Activated naive CD8-positive, alpha-beta T cell treated with anti-CD3 and anti-CD28 coated beads, Interleukin-2, amount 50 U/mL, for 16 hours (primary cell): ENCODE measurements at places on chromosomes 4 and X.

- no peak for DNase-seq
Measured at GRCh38 chr4:174316546-174316945, 32.8 kb downstream of the CEP44 start.

DNA sequence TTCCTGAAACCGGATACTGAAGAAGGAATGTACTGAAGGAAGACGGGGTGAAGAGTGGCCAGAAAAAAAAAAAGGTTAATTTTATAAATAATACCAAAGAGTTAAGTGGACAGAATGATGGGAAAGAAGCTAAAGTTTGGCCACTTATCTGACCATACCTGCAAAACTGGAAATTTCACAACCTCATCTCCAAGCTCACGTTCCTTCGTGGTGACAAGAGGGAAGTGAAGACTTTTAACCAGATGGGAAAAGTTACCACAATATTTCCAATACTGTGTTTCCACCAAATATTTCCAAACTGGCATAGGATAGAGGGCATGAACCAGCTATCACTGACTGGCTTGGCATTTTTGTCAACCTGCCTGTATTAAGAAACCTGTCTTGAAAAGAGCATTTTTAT, 56.4 kb downstream of the MAML3 start:
- no peak for DNase-seq

DNA sequence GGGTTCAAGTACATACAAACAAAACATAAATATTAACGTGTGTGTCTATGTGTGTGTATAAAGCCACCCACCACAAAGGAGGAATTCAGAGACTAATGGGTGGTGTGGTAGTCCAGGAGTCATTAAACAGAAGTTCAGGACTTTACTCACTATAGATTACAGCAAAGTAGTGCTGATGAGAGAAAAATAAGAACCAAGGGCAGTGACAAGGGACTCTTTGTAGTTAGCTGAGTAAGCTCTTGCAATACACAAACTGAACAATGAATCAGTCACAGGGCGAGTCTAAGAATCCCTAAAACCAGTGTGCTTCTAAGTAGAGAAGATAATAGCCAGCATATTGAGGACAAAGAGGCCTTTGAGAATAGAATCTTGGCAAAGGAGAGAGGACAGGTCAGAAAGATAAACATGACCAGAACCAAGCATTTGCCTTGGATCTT, 232.4 kb downstream of the PPP3CA start:
- no peak for DNase-seq

DNA sequence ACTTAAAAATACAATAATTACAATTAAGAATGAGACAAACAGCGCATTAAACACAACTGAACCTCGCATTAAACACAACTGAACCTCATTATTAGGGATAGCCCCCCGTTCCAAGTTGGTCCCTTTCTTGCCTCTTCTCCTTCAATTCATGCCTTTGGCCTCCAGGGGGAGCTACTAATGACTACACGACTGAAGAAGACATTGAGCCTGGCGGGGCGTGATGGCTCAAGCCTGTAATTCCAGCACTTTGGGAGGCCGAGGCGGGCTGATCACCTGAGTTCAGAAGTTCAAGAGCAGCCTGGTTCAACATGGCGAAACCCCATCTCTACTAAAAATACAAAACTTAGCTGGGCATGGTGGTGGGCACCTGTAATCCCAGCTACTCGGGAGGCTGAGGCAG, 56.4 kb upstream of the NWD2 start:
- DNase-seq: no peak

DNA sequence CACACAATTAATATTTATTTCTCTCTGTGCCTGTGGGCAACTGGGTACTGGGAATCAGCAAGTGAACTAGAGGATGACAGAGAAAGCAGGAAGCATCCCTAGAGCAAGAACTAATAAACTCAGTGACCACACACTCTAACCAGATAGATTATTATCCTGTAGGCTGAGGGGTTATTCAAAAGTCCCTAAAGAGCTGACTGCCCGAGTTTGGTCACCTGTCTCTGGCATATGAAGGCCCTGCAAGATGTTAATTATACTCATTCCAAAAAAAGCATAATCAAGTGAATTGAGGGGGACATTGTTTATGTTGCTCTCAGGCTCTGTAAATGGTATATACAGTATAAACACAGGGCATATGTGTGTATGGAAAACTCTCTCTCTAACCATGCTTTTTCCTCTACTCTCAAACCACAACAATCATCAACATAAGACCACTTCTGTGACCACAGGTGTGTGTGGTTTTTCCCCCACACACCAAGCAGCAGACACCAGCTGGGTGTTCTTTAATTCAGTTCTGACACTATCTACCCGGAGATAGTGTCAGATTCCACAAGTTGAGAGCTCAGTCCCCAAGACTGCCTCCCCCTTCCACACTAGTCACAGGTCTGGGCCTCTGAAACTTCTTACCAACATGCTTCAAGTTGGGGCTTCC, 6.2 kb upstream of the HPSE start:
- peak; percentile 7 for DNase-seq

GRCh38 chr4:13514722-13515121, 29.6 kb downstream of the NKX3-2 start:
- DNase-seq: no peak

DNA sequence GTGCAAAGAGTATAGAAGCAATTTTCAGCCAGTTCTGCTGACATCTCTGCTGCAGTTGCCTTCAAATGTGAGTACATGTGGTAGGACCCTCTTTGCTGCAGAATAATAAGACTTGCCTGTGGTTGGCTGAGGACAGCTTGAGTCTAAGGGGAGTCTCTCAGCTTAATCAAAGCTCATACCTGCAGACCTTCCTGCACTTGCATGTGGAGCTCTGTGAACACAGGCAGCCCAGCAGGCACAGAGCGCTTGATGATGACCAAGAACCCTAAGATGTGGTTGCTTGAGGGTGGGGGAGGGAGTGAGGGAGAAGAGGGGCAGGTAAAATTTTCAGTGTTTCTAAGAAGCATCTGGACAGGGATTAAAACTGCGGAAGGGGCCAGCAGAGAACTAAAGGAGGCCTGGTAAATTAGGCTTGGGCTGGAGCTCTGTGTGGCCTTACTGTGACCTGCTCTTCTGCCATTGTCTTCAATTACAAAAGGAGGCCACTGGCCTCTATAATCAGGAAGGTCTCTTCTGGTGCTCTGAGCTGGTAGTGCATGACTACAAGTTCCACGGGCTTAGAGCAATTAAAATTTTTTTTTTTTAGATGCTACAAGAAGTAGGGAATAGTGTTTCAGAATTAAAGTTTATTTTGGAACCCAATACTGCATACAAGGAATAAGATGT, 59.9 kb upstream of the CHRNA9 start:
- no peak for DNase-seq

GRCh38 chr4:108607079-108607815, 13.1 kb upstream of the RPL34 start:
- DNase-seq: no peak

GRCh38 chrX:109270580-109271484, 211.1 kb downstream of the GUCY2F start:
- DNase-seq: no peak

GRCh38 chr4:114698231-114698630, 99.6 kb downstream of the UGT8 start:
- DNase-seq: no peak

GRCh38 chr4:123037804-123038203, 115.4 kb upstream of the NUDT6 start:
- DNase-seq: no peak

- DNase-seq: no peak
Measured at GRCh38 chr4:103415801-103416200, 217.7 kb upstream of the CENPE start.

- no peak for DNase-seq
Measured at GRCh38 chr4:8594097-8595038, 1.8 kb downstream of the CPZ start.

DNA sequence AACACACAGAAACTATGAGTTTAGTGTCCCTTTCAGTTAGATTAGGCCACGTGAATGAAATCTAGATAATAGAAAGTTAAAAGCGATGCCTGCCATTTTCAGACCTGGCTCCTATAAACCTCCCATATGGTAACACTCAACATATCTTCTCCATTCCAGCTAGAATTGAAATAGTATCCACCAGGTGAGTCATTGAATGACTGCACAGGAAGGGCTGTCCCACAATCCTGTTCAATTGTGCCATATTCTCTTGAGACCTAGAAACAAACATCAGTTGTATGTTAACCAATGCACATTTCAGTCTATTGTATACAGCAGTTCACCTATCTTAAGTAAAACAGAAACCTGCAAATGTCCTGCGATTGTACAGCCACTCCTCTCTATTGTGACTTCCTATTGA, 659.3 kb upstream of the SLIT2 start:
- no peak for DNase-seq

GRCh38 chr4:56414135-56414670, 21.2 kb downstream of the PPAT start:
- DNase-seq: no peak

GRCh38 chr4:147831551-147832171, 99.8 kb downstream of the ARHGAP10 start:
- no peak for DNase-seq

GRCh38 chr4:104973708-104974107, 173.0 kb upstream of the TET2 start:
- no peak for DNase-seq

GRCh38 chrX:44871931-44872820, 812 bp upstream of the KDM6A start:
- no peak for DNase-seq

DNA sequence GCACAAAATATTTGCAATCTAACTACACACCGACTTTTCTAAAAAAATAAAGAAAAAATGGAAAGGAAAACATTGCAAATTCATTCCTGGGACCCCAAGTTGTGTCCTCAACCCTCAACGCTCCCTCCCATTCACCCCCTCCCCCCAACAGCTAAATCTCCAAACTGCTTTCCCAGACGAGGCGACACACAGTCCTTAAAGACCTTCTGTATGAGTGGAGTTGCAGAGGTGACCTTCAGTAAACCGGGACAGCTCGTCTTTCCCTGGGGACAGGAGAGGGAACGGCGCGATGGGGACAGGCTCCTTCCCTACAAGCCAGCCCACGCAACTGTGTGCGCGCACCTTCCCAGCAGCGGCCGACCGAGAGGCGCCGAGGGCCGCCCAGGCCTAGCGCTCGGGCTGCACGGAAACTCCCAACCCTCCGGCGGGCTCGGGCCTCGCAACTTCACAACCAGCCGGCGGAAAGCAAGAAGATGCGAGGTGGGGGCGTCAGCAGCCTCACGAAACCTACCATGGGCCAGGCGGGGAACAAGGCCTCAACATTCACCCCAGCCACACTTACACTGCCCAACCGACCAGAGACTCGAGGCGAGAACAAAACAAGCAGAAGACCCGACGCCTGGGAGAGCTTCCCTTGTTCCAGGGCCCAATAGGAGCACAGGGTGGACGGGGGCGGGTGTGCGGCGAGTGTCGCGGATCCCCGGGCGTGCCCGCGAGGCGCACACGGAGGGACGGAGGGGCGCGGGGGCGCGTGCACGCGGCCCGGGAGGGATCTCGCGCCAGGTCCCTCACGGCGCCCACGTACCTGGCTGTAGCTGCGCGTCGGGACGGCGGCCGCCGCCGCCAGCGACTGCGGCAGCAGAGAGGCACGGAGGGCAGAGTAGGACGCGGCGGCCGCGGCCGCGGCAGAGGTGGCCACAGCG, 763 bp downstream of the GRSF1 start:
- peak; percentile 37 for DNase-seq

- DNase-seq: no peak
Measured at GRCh38 chr4:88939697-88940096, 117.3 kb downstream of the FAM13A start.

DNA sequence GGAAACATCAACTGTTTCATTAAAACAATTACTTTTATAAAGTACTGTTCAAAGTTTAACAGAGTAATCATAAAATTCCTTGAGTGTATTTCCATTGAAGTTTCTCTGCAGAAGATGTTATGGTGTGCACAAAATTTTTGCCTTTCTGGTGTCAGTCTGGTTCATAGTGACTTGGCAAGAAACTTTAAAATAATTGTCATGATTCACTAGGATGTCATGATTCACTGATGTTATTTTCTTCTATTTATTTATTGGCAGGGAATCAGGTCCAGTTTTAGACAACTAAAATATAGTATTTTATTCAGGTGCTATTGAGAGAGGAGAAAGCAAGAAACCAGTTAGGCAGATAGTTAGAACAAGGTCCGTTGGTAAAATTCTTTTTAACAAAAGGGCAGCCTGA, 3.8 kb downstream of the UGT2A1 start:
- no peak for DNase-seq

DNA sequence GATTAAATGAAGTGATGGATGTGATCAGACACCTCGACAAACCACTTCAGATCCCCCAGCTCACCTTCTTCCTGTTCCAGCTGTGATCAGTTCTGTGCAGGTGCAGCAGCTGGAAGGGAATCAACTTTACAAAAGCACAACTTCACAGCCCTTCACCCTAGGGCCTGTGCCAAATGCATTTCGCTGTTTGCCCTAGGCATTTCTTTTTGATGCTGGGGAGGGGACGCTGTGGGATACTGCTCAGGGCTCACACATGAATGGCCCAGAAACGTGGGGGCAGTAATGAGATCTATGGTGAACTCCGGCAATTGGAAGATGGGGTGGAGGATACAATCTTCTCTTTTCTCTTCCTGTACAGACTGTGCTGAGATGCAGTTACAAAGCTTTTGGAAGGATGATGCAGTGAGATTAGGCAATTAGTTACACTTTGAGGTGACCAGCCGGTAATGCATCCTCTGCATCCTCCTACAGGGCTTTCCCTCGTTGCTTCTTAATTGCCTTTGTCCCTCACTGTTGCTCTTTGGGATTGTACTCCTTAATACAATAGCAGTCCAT, 215.1 kb upstream of the PITX2 start:
- no peak for DNase-seq

- no peak for DNase-seq
Measured at GRCh38 chrX:109600237-109600651, 24.7 kb downstream of the KCNE5 start.

GRCh38 chr4:123043793-123044425, 121.5 kb upstream of the NUDT6 start:
- no peak for DNase-seq

GRCh38 chrX:23334848-23335599, at the start of gene PTCHD1:
Gene PTCHD1 (plus strand): TSS chrX:23334849. CDS start chrX:23334876, 27 bp downstream.
- no peak for DNase-seq

DNA sequence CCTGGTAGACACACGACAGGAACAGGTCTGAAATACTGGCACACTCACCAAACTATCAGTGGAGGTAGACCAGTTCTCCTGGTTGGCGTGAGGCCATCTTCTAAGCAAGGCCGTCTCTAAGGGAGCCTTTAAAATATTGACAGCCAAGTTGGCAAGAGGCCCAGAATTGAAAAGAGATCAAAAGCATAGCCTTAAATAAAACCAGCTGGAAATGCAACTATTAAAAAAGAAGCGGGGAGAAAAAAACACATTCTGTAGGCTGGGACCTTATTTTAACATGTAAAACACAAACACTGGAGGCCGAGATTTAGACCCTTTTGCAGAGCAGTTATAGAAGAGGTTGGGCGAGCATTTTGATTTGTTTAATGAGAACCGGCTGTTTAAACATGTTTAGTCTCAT, 233.0 kb upstream of the CLNK start:
- DNase-seq: no peak

- no peak for DNase-seq
Measured at GRCh38 chr4:18103876-18104605, 82.5 kb upstream of the LCORL start.

- no peak for DNase-seq
Measured at GRCh38 chr4:95547715-95548471, 880 bp downstream of the UNC5C start.
